ENCODE measurements at places on chromosomes 3 and 15.
A peak's percentile ranks its signal among the peaks of the same experiment; 100 is the strongest.

- no peak for DNase-seq
These were observed 12.1 kb upstream of the SKOR1 start for GRCh38 chr15:67813104-67813634.

- DNase-seq: no peak
These were observed 36.0 kb downstream of the GRAMD2A start for GRCh38 chr15:72161361-72162132.

- no peak for DNase-seq
These were observed 1061.9 kb downstream of the FHIT start for GRCh38 chr3:60189304-60189703.

DNA sequence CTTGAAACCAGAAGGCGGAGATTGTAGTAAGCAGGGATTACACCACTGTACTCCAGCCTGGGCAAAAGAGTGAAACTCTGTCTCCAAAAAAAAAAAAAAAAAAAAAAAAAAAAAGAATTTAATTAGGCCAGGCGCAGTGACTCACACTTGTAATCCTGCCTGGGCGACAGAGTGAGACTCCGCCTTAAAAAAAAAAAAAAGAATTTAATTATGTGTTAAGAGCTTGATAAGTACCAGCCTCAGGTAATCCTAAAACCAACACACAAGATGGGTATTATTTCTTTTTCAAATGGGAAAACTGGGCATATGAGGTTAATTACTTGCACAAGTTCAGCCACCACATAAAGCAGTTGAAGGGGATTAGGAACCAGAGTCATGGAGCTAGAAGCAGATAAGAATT, 49.0 kb downstream of the PBRM1 start:
- peak; percentile 7 for DNase-seq

- no peak for DNase-seq
These were observed 6.3 kb upstream of the HEXA start for GRCh38 chr15:72382146-72382545.

Data from NCI-H1105 (cell line).